ENCODE measurements at places on chromosomes 16 and 17. TPM values are rescaled to one million over a fixed set of nuclear protein-coding genes. Genes with fewer than 3 reads are reported as not detected.

DNA sequence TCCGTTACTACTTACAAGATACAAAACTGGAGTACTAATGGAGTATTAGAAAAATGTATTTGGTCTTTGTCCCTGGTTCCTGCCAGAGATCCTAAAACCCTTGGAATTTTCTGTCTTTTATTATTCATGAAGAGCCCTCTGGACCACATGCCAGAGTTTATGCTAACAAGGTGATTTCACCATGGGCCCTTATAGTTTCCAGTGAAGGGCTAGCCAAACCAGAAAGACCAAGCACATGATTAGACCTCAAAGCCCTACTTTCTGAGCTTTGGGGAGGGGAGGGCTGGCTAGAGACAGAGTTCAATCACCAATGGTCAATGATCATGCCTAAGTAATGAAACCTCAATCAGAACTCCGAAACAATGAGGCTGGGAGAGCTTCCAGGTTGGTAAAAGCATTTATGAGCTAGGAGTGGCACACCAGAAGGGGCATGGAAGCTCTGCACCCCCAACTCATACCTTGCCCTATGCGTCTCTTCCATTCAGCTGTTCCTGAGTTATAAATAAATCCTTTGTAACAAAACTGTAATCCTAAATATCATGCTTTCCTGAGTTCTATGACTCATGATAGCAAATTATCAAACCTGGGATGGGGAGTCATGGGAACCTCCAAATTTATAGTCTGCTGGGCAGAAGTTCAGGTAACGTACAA lies 10.4 kb downstream of the DCUN1D3 start:
- no peak overlapping the region for H3K27ac ChIP-seq
- peaks cover 24% of the 10 kb centered on the region for H3K4me1 ChIP-seq
- peaks cover 24% of the 10 kb centered on the region for H3K36me3 ChIP-seq
- no peaks in the 10 kb centered on the region for H3K27me3 ChIP-seq
- DNase-seq, result no peak

- H3K27me3 ChIP-seq, result no peaks in the 10 kb centered on the region
- H3K4me1 ChIP-seq, result peaks cover 13% of the 10 kb centered on the region
- H3K4me3 ChIP-seq, result no peak overlapping the region
- H3K27ac ChIP-seq, result no peak overlapping the region
- no peak for DNase-seq
Observed at GRCh38 chr17:57552114-57552624, 192.9 kb downstream of the CCDC182 start.

GRCh38 chr17:80244871-80245509 lies 15.7 kb upstream of the RNF213 start:
- no peaks in the 10 kb centered on the region for H3K27me3 ChIP-seq
- DNase-seq, result no peak
- H3K36me3 ChIP-seq, result peaks cover 51% of the 10 kb centered on the region
- no peaks in the 10 kb centered on the region for H3K4me1 ChIP-seq
- H3K4me3 ChIP-seq, result no peak overlapping the region

GRCh38 chr16:87705771-87706277 lies 60.0 kb downstream of the KLHDC4 start:
- H3K4me3 ChIP-seq, result no peak overlapping the region
- no peaks in the 10 kb centered on the region for H3K27me3 ChIP-seq
- H3K36me3 ChIP-seq, result peaks cover 50% of the 10 kb centered on the region
- H3K27ac ChIP-seq, result no peak overlapping the region
- H3K4me1 ChIP-seq, result peaks cover 15% of the 10 kb centered on the region

DNA sequence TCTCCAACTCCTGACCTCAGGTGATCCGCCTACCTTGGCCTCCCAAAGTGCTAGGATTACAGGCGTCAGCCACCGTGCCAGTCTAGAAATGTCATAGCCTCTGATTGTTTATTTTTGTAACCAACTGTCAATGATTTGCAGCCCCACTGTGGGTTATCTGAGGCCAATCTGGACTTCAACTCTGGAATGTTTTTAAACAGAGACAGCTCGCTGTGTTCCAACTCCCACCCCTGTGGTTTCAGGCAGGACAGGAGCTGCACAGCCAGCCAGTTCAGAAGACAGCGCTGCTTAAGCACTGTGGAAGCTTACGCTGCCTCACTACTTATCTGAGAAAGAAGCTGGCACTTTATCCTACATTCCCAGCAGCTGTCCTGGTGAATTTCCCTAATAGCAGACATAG lies 19.5 kb downstream of the MRM3 start:
- DNase-seq, result no peak
- H3K4me1 ChIP-seq, result no peaks in the 10 kb centered on the region
- H3K27ac ChIP-seq, result no peak overlapping the region
- H3K4me3 ChIP-seq, result no peak overlapping the region
- H3K36me3 ChIP-seq, result peaks cover 4% of the 10 kb centered on the region
- H3K27me3 ChIP-seq, result no peaks in the 10 kb centered on the region

GRCh38 chr16:11140098-11140375 lies 116.0 kb downstream of the SOCS1 start:
- H3K4me1 ChIP-seq, result peaks cover 81% of the 10 kb centered on the region
- H3K27me3 ChIP-seq, result no peaks in the 10 kb centered on the region
- no peaks in the 10 kb centered on the region for H3K36me3 ChIP-seq

GRCh38 chr17:12917399-12917798 lies 100.4 kb downstream of the ELAC2 start:
- H3K4me1 ChIP-seq, result no peaks in the 10 kb centered on the region
- no peak for DNase-seq
- H3K27me3 ChIP-seq, result no peaks in the 10 kb centered on the region
- peaks cover 16% of the 10 kb centered on the region for H3K36me3 ChIP-seq

GRCh38 chr17:68297195-68297594 lies 5.9 kb downstream of the ARSG start:
- DNase-seq, result no peak
- H3K4me3 ChIP-seq, result no peak overlapping the region

DNA sequence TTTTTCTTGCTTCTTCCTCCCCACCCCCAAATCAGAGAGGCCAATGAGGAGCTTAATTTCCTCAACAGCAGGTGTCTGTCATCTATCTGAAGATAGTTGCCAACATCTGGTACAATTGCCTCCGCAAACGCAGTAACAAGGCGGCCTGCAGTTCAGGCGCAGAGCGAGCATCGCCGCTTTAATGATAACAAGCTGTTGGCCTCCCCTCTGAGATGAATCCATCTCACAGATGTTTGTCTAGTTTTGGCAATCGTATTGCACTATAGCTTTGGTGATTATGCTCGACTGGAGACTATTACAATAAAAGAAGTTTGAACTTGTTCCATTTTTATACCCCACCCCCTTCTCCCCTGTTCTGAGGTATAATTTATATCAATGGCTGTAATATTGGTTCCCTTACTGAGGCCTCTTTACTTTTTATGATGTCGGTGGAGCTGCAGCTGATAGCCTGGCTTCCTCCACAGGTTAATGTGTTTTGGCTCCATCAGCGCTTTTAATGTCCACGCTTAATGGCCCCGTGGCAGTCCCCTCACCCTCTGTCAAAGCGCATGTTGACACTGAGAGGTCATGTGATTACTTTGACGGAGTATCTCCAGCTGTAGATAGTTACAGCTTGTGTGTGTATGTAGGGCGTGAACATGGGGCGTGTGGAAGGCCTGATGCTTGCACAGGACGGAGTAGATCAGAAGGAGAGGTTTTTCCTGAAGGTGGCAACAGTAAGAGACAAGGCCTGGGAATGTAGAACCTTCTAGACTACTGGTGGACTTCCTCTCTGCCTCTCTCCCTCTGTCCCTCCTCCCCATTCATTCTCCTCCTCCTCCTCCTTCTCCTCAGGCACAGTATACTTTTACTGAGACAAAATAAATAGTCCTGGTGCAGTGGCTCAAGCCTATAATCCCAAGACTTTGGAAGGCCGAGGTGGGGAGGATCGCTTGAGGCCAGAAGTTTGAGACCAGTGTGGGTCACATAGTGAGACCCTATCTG lies 164.7 kb downstream of the MSI2 start:
- no peak overlapping the region for H3K27ac ChIP-seq
- peaks cover 7% of the 10 kb centered on the region for H3K4me1 ChIP-seq
- no peaks in the 10 kb centered on the region for H3K27me3 ChIP-seq
- H3K36me3 ChIP-seq, result no peaks in the 10 kb centered on the region

GRCh38 chr16:79571065-79571902 lies 29.3 kb downstream of the MAF start:
- H3K4me1 ChIP-seq, result no peaks in the 10 kb centered on the region
- no peak for DNase-seq
- no peaks in the 10 kb centered on the region for H3K27me3 ChIP-seq
- H3K27ac ChIP-seq, result no peak overlapping the region

- DNase-seq, result no peak
- peaks cover 7% of the 10 kb centered on the region for H3K4me1 ChIP-seq
- H3K27ac ChIP-seq, result no peak overlapping the region
- no peaks in the 10 kb centered on the region for H3K36me3 ChIP-seq
- no peak overlapping the region for H3K4me3 ChIP-seq
- peaks cover 13% of the 10 kb centered on the region for H3K27me3 ChIP-seq
Observed at GRCh38 chr16:86831366-86831765, 253.0 kb downstream of the FOXL1 start.

ATAD5 gene
- 0.25 TPM for polyA plus RNA-seq

MYH11 gene
- polyA plus RNA-seq, result 10.1 TPM

KIF1C gene
- 384 TPM for polyA plus RNA-seq

SCARF1 gene
- 9.0 TPM for polyA plus RNA-seq

AOC2 gene
- 0.23 TPM for polyA plus RNA-seq

GAST gene
- polyA plus RNA-seq, result not detected
